GM12891 (cell line): ENCODE measurements at places on chromosomes 2 and 18.

DNA sequence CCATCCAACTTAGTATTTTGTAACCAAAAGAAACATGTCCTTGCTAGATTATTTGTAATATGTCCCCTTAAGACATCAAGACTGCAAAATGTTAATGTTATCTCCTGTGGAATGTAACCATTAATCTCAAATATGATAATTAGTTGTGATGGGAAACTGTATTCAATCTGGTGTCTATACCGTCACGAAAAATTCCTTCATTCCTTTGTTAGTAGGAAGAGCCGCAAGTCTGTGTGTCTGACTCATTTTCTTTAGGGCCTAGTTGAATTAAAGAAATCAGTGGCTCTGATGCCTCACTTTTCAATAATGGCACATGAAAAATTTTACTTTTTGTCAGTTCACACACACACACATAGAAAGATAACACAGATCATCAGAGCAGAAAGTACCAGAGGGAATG is 127.1 kb upstream of the CHAC2 start:
- DNase-seq: no peak

DNA sequence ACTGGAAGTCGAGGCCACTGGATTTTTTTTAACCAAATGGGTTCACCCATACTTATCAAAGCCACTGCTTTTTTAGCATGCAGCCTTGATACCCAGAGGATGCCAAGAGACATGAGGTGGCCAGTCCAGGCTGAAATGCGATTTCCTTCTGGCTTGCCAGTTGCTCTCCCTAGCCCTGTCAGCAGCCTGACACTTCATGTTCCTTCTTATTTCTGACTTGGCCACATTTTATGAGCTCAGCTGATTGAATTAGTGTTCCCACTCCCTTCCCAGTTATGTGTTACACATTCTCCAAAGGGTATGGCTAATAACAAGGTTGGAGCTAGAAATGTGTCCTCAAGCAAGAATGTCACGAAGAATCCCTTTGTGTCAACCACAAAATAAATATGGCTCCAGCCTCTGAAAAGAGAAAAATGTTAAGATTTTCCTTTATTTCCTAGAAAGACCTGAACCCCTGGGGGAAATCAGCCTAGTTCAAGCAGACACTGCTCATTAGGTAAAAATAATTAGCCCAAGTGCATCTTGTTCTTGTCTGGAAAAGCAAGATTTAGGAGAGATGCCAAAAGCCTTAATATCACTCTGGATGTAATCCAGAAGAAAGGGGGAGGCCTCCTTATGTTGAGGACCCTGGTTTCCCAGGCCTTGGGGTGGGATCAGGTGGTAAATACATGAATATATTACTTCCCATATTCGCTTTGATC is 121.7 kb upstream of the TACR1 start:
- no peak for DNase-seq

- no peak for DNase-seq
Measured at GRCh38 chr18:39366656-39367055, 1801.1 kb upstream of the CELF4 start.

DNA sequence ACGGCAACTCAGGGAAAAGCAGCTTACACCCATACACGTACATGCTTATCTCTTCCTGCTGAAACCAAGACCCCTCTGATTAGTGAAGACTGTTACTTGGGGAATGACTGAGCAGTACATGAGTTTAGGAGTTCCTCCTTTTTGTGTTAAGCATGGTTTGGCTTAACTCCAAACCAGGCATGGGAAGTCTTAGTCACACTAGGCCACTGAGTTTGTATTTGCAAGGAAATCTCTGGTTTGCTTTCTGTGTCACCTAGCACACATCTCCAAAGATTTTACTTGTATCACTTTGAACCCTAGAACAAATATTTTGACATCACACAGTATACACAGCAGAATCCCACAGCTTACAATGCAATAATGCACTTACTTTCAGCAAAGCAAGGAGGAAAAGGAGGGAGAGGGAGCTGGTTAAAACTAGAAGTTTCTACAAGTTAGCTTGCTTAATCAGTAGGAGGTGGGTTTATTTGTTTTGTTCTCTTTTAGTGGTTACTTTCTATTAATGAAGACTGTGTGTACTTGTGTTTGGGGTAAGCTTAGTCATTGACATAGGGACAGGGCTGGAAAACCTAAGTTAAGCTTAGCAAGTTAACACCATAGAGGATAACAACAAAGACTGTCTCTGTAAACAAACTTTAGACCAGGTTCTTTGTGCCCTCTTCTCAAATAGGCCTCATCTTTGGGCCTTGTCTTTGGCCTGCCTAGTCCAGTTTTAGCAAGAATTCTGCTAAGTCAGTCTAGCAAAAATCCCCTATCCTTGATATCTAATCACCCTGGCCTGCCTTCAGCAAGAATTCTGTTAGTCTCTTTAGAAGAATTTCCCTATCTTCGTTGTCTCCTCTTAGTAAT is 219.4 kb downstream of the MREG start:
- DNase-seq: no peak

GRCh38 chr18:3356614-3357013 is 93.4 kb upstream of the TGIF1 start:
- no peak for DNase-seq

DNA sequence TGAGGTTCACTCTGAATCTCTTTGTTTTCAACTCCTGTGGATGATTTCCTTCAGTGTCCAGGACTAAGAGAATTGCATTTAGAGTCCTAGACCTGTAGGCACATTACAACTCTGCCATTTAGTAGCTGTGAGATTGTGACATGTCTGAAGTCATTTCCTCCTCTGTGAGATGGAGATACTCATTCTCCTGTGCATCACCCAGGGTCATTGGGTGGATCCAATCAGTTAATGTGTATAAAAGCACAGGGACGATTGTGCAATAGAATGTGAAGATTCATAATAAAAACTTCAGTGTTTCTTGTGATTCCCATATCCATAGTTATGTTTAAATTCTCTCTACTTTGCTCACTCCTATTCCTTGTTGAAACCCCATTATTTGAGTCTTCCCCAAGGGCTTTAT is 113.6 kb downstream of the DIS3L2 start:
- DNase-seq: no peak

DNA sequence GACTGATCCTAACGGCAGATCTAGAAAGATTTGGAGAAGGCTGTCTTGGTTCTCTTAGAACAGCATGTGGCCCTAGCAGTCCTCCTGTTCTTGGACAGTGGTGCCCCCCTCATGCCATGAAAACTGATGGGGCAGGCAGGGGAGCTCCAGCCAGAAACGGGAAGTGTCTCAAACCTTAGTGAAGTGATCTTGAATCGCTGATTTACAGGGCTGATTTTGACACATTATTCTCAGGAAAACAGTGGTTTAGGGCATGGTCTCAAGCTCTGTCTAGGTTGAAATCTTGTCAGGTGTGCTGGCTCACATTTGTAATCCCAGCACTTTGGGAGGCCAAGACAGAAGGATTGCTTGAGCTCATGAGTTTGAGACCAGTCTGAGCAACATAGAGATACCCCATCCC is 37.8 kb downstream of the SRSF7 start:
- no peak for DNase-seq

DNA sequence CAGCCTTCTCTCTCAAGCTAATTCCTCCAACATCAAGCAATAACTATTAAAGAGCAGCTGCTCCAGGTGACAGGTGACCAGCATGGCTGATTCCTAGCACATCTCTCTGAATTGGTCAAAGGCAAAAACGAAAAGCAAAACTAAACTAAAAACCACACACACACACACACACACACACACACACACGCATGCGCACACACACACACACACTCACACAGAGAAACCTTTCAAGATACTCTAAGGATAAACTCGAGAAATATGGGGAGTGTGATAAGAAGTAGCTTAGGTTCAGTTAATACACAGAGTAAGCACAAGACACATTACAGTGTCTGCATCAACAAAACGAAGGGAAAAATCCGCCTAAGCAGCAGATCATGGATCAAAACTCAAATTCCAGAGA is 74.5 kb upstream of the FZD7 start:
- DNase-seq: no peak

- no peak for DNase-seq
Measured at GRCh38 chr2:95269036-95269680, 5.1 kb upstream of the PROM2 start.

DNA sequence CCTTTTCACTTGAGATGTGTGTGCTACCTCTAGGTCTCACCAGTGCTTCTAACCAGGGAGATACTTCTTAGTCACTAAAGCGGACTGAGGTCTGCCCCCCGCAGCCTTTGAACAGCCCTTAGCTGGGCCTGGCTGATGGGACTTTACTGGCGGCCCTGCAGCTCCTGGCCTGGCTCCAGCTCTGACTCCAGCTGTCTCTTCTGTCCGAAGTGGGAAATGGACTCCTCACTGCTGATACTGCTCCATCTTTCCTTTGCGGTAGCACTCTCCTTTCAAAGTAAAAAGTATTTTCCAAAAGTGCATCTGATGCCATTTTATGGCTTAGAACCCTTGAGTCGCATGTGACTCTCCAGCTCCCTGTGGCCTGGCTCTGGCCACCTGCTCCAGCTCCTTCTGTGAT is 64.5 kb downstream of the ATP9B start:
- DNase-seq: no peak

GRCh38 chr18:76943542-76944339 is 121.4 kb downstream of the ZNF236 start:
- DNase-seq: no peak

- no peak for DNase-seq
Measured at GRCh38 chr2:214492152-214492551, 81.3 kb downstream of the VWC2L start.

DNA sequence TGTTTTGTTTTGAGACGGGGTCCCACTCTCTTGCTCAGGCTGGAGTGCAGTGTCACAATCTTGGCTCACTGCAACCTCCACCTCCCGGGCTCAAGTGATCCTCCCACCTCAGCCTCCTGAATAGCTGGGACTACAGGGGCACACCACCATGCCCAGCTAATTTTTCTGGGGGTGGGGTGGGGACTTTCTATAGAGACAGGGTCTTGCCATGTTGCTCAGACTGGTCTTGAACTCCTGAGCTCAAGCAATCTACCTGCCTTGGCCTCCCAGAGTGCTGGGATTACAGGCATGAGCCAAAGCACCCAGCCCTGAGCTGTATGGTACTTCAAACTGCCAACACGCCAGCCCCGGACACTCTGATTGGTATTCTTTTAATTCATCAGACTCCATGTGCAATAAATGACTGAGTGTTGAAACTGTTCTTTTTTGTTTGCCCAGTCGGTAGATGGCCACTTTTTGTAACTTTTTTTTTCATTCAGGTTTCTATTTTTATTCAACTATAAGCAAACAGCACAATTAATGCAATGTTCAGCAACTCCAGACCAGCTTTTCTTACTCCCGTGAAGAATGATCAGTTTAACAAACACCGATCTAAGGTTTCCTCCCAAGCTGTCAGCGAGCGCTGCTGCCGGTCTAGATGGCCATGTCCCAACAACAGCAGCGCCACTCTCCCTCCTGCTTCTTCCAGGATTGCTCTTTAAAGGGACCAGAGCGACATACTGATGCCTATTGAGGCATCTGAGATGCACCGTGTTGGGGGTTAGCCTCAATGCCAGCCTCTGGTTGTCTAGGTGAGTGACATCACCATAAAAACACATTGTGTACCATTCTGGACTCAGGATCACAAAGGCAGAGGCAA is 12.5 kb upstream of the TGOLN2 start:
- no peak for DNase-seq
